Activated T-helper 9 cell treated with anti-CD3 and anti-CD28 coated beads, Interleukin-2, amount 50 U/mL, for 16 hours (primary cell): ENCODE measurements at places on chromosomes 16 and 17.

- no peak for DNase-seq
Measured at GRCh38 chr16:28528463-28528867, 10.3 kb downstream of the NUPR1 start.

GRCh38 chr17:6421700-6422604 is 13.0 kb downstream of the AIPL1 start:
- DNase-seq = peak; percentile 54

DNA sequence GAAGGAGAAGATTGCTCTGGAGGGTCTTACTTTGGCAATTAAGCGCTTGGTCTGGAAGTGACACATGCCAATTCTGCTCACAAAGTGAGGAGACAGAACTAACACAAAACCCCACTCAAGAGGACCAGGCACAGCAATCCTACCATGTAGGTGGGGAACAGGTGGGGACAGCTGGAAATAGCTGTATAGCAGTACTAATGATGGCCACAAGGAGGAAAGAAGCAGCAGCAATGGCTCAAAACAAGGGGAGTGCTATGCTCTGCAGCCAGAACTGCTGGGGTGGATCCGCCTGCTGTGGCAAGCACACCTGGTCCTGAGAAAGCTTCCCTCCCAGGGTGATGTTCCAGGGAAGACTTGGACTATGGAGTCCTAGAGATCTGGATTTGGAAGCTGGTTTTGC is 17.0 kb upstream of the TMEM132E start:
- DNase-seq = no peak

DNA sequence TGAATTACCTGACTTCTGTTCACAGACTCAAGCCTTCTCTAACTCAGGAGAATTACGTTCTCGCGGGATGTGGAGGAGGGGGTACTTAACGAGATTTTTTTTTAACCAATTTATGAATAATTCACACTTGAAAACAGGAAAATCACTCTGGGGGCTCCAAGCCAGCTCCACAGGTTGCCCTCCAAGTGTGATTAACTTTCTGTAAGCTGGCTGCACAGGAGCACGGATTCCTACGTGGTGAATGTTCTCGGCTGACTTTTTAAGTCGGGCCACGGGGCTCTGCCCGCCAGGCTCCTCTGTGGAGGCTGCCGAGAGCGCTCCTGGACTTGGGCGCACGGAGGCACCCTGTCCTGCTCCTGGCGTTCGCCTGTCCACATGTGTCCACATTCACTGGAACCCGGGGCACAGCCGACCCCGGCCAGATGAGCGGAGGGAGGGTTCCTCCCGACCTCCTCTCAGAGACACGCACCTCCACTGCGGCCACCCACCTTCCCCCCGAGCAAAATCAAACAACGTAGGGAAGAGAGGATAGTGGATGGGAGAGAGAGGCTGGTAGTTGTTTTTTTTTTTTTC is 147.1 kb upstream of the CHMP6 start:
- no peak for DNase-seq

DNA sequence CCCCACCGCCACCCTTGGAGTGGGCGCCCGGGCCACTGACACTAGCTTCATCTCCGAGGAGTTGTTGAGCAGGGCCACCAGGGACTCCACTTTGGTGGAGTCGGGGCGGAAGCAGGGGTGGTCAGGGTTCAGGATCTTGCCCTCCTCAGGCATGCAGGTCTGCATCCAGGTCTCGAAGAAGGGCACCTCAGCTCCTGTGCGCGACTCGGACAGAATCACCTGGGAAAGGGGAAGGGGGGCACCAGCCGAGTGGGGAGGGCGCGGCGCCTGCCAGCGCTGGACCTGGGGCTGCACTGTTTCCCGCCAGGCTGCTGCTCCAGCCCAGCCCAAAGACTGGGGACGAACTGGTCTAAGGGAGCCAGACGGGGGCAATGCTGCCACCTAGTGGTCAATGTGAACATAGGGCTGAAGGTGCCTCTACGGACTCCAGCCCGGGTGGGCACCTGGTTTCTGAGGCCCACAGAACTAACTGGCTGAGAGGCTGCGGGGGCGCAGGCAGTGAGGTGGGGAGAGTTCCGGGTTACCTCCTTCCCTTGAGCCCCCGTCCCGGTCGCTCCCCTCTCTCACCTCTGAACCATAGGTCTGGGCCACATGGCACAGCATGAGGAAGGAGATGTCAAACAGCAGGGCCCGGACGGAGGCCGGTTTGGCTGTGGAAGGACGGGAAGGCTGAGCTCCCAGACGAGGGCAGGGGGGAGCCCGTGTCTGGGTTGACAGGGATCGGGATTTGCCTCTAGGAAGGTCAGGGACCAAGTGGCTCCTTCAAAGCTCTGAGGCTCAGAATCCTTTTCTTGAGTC is 11.8 kb downstream of the CSF3 start:
- DNase-seq = peak; percentile 61

GRCh38 chr16:89006036-89006752 is 29.2 kb upstream of the CBFA2T3 start:
- no peak for DNase-seq

GRCh38 chr17:72183194-72183685 is 62.4 kb downstream of the SOX9 start:
- no peak for DNase-seq

- DNase-seq = no peak
Measured at GRCh38 chr17:82124101-82124500, 26.1 kb upstream of the FASN start.

GRCh38 chr17:59669411-59669810 is 37.8 kb downstream of the PTRH2 start:
- no peak for DNase-seq

GRCh38 chr16:81571592-81572385 is 127.2 kb downstream of the CMIP start:
- DNase-seq = no peak

- no peak for DNase-seq
Measured at GRCh38 chr17:78592991-78593329, 15.8 kb upstream of the DNAH17 start.

GRCh38 chr17:19708431-19709175 is 7.8 kb downstream of the SLC47A2 start:
- no peak for DNase-seq

DNA sequence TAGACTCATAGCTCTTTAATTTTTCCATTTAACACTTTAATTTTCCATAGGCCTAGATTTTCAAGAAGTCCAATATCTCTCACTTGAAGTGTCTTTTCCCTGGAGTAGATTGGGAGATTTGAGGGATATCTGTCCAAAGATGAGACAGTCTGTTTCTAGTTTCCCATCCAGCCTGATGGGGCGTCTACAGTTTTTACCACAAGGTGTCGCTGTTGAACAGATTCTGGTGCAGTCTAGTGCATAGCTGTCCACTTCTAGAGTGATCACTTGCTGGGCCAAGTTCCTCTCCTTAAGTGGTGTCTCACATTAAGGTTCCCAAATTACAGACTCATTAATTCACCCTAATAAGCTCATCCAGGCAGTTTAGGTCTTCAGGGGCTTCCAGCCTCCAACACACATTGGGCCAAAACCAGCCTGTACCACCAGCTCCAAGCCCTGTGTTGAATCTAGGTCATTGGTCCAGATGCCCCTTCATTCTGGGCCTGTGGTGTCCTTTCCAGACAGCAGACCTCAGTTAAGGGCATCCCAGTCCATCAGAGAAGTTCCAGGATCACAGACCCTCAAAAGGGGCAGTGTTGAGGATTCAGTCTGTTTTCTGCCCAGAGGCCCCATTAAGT is 9.4 kb downstream of the SNX20 start:
- DNase-seq = no peak

- DNase-seq = no peak
Measured at GRCh38 chr16:46482895-46483294, 138.3 kb downstream of the SHCBP1 start.

DNA sequence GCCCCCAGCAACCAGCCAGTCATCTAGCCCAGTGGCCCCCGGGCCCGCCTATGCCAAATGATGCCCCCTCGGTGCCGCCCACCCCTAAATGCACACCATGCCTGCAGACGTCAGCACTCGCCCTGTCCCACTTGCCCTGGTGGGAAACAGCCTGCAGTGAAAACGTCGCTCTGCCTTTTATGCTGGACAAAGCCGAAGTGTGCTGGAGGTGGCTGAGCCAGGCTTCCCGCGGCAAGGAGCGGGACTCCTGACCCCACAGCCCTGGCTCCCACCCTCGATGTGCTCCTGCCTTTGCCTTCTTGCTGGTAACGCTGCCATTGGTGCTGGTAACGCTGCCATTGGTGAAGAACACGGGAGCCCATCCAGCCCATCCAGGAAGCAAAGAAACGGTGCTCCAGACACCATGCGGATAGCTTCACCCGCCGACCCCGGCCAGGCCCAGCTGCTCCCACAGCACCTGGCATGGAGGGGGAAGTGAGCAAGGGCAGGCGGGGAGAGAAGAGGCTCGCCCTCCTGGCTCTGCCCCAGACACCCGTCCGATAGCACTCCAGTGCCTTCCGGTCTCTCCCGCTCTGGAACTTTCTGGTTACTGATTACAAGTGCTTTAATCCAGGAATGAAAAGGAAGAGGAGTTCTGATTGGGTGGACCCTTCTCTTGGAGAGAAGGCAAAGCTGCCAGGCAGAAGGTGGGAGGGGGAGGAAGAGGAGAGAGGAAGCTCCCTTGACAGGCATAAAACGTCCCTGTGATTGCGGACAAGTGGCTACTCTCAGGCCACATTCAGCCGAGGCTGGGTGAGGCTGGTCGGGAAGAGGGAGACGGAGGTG is 4.0 kb upstream of the BAIAP2 start:
- DNase-seq = no peak

DNA sequence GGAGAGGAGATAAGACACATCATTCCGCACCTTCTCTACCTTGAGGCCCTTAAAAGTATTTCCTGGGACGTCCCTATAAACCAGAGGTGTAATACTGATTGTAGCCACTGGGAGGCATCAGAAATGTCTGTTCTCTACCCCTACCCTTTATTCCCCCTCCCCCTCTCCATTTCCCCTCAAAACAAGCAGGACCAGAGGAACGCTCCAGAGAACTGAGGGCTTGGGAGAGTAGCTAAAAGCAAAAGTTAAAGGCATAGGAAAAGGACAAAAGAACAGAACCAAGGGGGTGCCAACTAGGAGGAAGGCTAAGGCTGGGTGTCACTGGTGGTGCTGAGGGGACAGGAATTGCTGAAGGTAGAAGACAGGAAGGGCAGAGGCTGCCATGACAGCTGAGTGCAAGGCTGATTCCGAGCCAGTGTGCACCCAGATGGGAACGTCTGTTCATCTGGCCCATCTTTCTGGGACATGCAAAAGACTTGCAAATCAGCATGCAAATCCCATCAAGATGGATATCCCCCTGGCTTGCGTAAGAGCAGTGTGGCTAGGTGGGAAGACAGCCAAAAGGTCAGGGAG is 6.7 kb downstream of the CAMTA2 start:
- no peak for DNase-seq

- no peak for DNase-seq
Measured at GRCh38 chr17:7997186-7997585, 5.2 kb upstream of the GUCY2D start.

DNA sequence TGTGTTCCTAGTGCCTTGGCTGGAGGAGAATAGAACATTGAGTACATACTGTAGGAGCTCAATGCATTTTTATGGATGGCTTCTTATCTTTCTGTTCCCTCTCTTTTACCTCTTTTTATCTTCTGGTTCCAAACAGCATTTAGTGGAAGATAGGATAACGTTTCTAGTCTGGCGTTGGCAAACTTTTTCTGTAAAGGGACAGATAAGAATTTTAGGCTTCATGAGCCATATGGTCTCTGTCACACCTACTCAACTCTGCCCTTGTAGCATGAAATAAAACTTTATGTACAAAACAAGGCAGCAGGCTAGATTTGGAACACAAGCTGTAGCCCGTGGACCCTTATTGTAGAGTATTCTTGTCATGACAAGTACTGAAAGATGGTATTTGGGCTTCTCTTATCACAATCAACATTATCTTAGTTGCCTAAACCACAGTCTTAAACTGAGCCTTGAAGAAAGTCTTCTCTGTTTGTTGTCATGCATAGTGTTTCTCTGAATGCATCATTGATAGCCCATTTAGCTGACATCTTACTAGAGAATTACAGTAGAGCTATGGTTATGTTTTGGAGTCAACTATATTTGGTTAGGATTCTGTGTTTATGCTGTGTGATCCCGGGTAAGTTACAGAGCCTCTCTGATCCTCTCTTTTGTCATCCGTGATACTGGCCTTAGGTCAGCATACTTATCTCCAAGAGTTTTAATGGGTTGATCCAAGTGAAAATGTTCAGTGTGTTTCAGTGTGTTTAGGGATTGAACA is 80.2 kb downstream of the HS3ST4 start:
- no peak for DNase-seq

GRCh38 chr16:586645-587590 is 2.9 kb upstream of the RAB40C start:
- DNase-seq = no peak

DNA sequence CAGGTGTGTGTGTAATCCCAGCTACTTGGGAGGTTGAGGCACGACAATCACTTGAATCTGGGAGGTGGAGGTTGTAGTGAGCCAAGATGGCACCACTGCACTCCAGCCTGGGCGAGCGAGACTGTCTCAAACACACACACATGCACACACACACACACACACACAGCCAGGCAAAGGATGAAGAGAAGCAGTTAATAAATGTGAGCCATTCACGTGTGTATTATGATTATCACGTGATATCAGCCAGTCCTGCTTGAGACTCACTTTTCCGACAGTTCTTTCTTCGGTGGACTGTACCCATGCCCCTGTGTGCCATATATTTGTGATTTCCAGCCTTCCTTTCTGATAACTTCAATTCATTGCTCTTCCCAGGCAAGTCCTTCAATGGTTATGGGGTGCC is 119.3 kb downstream of the PRKCB start:
- no peak for DNase-seq

DNA sequence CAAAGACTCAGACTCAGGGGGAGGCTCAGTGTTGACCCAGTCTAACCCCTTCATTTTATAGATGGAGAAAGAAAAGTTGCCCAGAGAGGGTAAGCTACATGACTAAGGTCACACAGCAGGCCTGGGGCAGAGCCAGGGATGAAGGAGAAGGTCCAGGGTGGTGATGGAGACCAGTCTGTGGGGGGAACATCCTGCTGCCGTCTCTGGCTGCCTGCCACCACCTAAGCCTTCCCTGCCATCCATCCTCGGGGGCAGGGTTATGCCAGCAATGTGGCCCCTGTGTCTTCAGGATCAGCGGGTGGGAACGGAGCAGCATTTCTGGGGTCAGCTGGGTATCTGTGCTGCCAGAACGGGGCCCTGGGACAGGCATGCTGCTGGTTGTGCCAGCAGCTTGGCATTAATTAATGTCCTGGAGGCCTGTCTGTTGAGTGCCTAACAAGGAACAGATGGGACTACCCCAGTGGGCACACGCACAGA is 5.5 kb downstream of the DOK4 start:
- no peak for DNase-seq

- DNase-seq = no peak
Measured at GRCh38 chr17:82844796-82845162, 5.0 kb upstream of the ZNF750 start.

GRCh38 chr17:31595076-31595475 is 203.6 kb downstream of the RAB11FIP4 start:
- no peak for DNase-seq

DNA sequence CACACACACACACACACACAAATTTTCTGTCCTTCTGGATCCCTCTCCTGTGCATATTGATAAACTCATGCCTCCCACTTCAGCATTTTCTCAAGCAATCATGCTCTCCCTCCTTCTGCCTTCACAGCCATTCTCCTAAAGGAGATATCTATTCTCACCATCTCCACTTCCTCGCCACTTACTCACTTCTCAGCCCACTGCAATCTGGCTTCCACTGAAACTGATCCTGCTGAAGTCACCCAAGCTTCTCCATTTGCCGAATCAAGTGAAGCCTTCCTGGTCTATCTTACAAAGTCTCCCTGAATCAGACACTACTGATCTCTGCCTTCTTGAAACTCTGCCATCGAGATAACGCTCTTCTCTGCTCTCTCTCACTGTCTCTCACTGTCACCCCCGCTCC is 54.0 kb upstream of the GNAO1 start:
- DNase-seq = no peak
